ENCODE measurements at places on chromosomes 5 and 9.

DNA sequence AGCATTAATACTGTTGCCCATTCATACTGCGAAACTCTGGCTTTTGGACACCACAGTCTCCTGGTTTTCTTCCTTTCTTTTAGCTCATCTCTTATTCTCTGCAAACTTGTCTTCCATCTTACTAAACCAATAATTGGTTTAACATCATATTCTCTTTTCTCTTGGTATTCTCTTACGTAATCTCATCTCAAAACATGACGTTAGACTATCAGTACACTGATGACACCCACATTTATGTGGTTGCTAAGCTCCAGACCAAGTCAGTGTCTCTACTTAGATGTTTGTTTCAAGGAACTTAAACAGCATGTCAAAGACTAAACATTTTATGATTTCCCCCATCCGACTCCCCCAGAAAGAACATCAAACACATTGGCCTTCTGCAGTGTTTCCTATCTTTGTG lies 2.1 kb downstream of the PRRC1 start:
- no peak for DNase-seq
- no peak overlapping the region for H3K27ac ChIP-seq
- no peaks in the 10 kb centered on the region for H3K27me3 ChIP-seq
- H3K4me3 ChIP-seq = no peak overlapping the region
- H3K36me3 ChIP-seq = no peaks in the 10 kb centered on the region

DNA sequence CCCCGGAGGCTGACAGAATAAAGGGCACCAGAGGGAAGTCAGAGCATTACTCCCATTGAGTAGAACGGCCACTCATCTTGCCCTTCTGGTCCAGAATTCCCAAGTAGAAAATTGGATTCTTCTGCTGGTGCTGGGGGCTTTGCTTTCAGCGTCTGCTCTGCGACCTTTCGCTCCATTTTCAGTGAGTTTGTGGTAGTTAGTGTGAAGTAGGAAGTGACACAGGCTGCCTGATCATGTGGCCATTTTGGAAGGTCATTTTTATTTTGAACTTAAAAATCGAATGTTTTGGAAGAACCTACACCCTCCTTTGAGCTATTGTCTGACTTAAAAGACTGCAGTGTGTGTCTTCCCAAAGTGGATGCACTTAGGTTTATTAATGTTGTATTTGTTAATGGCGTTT lies 56.7 kb upstream of the FAM120AOS start:
- no peaks in the 10 kb centered on the region for H3K36me3 ChIP-seq
- no peak overlapping the region for H3K27ac ChIP-seq
- no peaks in the 10 kb centered on the region for H3K27me3 ChIP-seq
- no peak overlapping the region for H3K4me3 ChIP-seq

DNA sequence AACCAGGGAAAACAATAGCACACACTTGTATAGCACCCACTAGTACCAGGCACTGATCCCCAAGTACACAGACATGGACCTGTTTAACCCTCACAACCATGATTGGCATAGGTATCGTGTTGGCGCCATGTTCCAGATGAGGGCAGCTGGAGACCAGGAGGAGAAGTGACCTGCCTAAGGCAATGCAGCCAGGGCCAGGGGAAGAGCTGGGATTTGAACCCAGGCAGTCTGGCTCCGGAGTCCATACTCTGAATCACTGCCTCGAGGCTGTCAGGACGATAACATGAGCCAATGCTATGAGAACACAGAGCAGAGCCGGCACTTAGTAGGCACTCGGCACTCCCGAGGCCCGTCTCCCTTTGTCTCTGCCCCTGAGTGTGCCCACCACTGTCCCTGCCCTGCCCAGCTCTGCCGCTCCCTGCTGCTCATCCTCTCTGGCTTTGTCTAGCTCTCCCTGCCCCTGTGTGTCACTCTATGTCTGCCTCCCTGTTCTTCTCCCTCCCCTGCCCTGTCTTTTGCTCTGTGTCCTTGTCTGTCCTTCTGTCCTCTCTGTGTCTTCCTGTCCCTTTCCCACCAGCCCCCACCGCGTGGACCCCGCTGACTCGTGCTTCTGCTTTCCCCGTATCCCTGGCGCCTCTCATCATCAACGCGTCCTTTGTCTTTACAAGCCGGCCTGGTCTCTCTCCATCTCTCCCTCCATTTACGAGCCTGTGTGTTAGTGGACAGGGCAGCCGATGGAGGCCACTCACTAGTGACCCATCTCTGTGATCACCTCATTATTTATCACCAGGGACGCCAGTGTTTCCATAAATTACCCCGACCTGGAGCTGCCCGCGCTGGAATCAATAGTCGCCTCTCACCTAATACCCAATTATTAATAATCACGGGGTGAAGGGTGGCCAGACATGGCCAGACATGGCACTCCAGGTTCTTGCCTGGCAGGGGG lies 99.4 kb upstream of the MVB12B start:
- no peak overlapping the region for H3K4me3 ChIP-seq
- peak; percentile 65 for DNase-seq
- peaks cover 7% of the 10 kb centered on the region for H3K27me3 ChIP-seq
- no peaks in the 10 kb centered on the region for H3K36me3 ChIP-seq
- H3K27ac ChIP-seq = no peak overlapping the region

- DNase-seq = no peak
- no peaks in the 10 kb centered on the region for H3K36me3 ChIP-seq
- no peaks in the 10 kb centered on the region for H3K27me3 ChIP-seq
Observed at GRCh38 chr5:42228279-42228678, 195.0 kb upstream of the GHR start.

GRCh38 chr9:86642721-86643120 lies 288.5 kb upstream of the TUT7 start:
- no peak overlapping the region for H3K27ac ChIP-seq
- no peak overlapping the region for H3K4me3 ChIP-seq
- DNase-seq = no peak

GRCh38 chr5:33319151-33319550 lies 121.6 kb upstream of the TARS1 start:
- H3K4me1 ChIP-seq = peaks cover 17% of the 10 kb centered on the region
- H3K36me3 ChIP-seq = no peaks in the 10 kb centered on the region
- H3K4me3 ChIP-seq = no peak overlapping the region
- no peak overlapping the region for H3K27ac ChIP-seq
- DNase-seq = no peak

- DNase-seq = no peak
- no peak overlapping the region for H3K27ac ChIP-seq
- no peak overlapping the region for H3K4me3 ChIP-seq
- no peaks in the 10 kb centered on the region for H3K36me3 ChIP-seq
- no peaks in the 10 kb centered on the region for H3K27me3 ChIP-seq
- H3K4me1 ChIP-seq = peaks cover 21% of the 10 kb centered on the region
Observed at GRCh38 chr5:142697356-142698255, 11.7 kb upstream of the FGF1 start.

DNA sequence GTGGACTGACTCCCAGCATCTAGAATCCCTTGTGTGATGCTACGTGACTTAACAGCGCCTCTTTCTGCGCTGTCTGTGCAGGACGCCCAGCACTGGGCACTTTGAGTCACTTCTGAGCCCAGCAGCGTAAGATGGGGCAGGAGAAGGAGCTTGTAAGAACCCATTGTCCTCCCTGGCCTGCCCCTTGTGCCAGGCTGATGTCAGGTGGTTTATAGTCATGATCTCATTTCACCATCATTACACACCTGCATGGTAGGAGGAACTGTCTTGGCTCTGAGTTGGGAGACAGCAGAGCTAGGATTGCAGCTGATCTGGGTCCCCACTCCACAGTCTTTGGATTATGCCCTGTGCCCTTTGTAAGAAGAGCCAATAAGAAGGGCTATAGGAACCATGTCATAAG lies 12.2 kb downstream of the ERGIC1 start:
- no peaks in the 10 kb centered on the region for H3K36me3 ChIP-seq
- peak overlapping the region; percentile 16 for H3K27ac ChIP-seq
- no peak for DNase-seq
- H3K4me3 ChIP-seq = no peak overlapping the region

GRCh38 chr5:7410936-7411511 lies 15.1 kb downstream of the ADCY2 start:
- no peaks in the 10 kb centered on the region for H3K4me1 ChIP-seq
- DNase-seq = no peak
- H3K27me3 ChIP-seq = no peaks in the 10 kb centered on the region
- no peak overlapping the region for H3K4me3 ChIP-seq
- H3K36me3 ChIP-seq = no peaks in the 10 kb centered on the region

- no peaks in the 10 kb centered on the region for H3K27me3 ChIP-seq
- no peaks in the 10 kb centered on the region for H3K4me1 ChIP-seq
- DNase-seq = no peak
- H3K27ac ChIP-seq = no peak overlapping the region
- H3K36me3 ChIP-seq = no peaks in the 10 kb centered on the region
Observed at GRCh38 chr9:84317563-84317962, 23.0 kb downstream of the SLC28A3 start.

GRCh38 chr5:179243333-179243732 lies 101.9 kb downstream of the ADAMTS2 start:
- H3K4me1 ChIP-seq = peaks cover 32% of the 10 kb centered on the region
- no peaks in the 10 kb centered on the region for H3K36me3 ChIP-seq
- H3K4me3 ChIP-seq = no peak overlapping the region
- H3K27ac ChIP-seq = peak overlapping the region; percentile 74
- no peak for DNase-seq
- no peaks in the 10 kb centered on the region for H3K27me3 ChIP-seq

DNA sequence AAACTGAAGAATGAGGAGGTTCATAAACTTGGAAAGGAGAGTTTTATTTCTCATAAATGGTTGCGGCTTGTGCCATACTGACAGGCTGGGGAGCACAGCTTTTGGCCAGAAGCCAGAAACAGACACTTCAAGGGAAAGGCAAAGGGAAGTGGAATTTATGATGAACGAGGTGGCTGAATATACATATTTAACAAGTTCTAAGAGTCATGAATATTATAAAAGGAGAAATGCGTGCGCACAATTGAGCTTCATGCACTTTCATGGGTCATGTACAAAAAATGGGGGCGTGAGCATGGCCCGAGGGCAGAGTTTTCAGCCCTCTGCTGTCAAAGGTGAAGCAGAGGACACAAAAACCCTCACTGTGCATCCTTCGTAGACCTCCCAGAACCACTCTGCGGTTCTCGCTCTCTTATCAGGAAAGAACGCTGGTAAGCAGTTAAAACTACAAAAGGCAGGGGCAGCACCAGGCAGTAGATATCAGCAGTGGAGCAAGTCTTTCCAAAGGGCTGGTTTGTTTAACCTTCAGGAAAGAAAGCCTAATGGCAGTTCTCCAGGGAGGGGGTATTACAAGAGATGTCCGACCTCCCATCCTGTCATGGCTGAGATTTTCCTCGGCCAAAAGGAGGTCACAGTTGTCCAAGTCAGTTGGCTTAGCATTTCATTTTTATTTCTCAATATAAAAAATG lies 29.0 kb downstream of the AUH start:
- no peak overlapping the region for H3K4me3 ChIP-seq
- H3K36me3 ChIP-seq = no peaks in the 10 kb centered on the region
- DNase-seq = no peak
- H3K27ac ChIP-seq = peak overlapping the region; percentile 4
- H3K27me3 ChIP-seq = no peaks in the 10 kb centered on the region
- H3K4me1 ChIP-seq = peaks cover 11% of the 10 kb centered on the region

- H3K36me3 ChIP-seq = no peaks in the 10 kb centered on the region
- DNase-seq = no peak
Observed at GRCh38 chr5:144918371-144918770, 747.7 kb downstream of the KCTD16 start.

GRCh38 chr5:129972465-129973141 lies 68.3 kb downstream of the CHSY3 start:
- peaks cover 12% of the 10 kb centered on the region for H3K4me1 ChIP-seq
- no peak overlapping the region for H3K27ac ChIP-seq
- H3K4me3 ChIP-seq = no peak overlapping the region
- no peak for DNase-seq

DNA sequence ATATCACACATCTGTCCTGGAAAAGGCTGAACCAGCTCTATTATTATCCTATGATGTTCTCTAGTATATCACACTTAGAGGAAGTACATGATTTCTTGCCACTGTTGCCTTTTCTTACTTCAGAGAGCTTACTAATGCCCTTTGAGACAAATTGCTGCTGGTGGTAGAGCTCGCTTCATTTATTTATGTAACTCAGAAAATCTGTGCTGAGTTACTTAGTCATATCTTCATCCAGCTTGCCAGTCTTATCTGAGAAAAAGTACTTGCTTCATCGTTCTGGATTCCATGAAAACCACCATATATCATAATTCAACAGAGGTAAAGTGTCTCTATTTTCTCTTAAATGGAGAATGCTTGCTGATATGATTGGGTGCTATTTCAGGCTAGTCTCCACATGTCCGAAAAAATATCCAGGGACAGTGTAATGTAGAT lies 26.6 kb downstream of the PTPDC1 start:
- no peaks in the 10 kb centered on the region for H3K4me1 ChIP-seq
- H3K27ac ChIP-seq = no peak overlapping the region
- H3K36me3 ChIP-seq = no peaks in the 10 kb centered on the region
- DNase-seq = no peak
- H3K4me3 ChIP-seq = no peak overlapping the region

DNA sequence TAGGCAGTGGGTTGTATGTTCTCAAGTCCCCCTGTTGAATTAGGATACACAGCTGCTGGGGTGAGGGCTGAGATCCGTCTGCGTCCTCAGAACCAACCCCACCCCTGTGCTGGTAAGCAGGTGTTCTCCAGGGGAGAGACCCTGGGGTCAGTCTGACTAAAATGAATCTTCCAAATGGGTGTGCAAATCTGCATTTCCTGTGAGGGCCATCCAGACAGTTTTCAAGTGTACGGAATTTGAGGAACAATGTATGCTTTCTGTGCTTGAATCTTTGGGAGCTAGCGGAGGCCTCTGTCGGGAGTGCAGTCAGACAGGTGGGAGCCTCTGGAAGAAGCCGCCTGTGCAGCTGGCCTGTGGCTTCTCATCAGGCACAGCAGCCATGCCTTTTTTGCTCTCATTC lies 122.9 kb downstream of the MACROH2A1 start:
- H3K27me3 ChIP-seq = no peaks in the 10 kb centered on the region
- peaks cover 15% of the 10 kb centered on the region for H3K4me1 ChIP-seq
- no peak for DNase-seq
- no peak overlapping the region for H3K4me3 ChIP-seq

- H3K36me3 ChIP-seq = no peaks in the 10 kb centered on the region
- H3K4me1 ChIP-seq = no peaks in the 10 kb centered on the region
- H3K27ac ChIP-seq = no peak overlapping the region
Observed at GRCh38 chr5:111518777-111519176, 6.4 kb upstream of the STARD4 start.

DNA sequence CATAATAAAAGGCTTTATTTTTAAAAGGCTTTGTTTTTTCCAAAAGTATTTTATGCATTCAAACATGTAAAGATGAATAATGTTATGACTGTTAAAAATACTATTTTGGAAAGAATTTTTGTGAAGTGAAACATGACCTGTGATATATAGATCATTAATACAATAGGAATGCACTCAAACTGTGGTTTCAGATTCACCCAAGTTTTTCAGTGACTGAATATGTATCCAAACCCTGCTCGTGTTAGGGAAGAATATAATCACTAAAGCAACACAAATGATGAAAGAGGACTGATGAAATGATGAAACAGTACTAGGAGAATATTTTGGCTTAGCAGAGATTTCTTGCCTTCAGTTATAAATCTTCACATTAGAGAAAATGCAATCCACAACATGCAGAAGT lies 278.0 kb downstream of the ADAMTS6 start:
- H3K4me3 ChIP-seq = no peak overlapping the region
- H3K36me3 ChIP-seq = no peaks in the 10 kb centered on the region
- H3K4me1 ChIP-seq = no peaks in the 10 kb centered on the region
